ENCODE measurements at places on chromosomes 13 and 19.

DNA sequence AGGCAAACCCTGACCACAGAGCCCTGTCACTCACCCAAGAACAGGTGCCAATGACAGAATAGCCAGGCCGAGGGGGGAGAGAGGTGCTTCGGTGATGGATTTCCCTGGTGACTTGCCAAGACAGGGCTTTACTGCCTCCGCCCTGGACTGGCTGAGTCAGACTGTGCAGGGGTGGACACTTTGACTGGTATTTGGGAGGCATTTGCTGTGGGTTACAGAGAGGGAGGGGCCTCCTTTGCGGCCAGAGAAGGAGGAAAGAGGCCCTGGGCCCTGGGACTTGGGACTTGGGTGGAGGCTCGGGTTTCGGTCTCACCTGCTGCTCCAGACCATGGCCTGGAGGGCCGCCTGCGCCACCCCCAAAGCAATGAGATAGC is 4.6 kb upstream of the EPS8L1 start:
- DNase-seq: no peak

DNA sequence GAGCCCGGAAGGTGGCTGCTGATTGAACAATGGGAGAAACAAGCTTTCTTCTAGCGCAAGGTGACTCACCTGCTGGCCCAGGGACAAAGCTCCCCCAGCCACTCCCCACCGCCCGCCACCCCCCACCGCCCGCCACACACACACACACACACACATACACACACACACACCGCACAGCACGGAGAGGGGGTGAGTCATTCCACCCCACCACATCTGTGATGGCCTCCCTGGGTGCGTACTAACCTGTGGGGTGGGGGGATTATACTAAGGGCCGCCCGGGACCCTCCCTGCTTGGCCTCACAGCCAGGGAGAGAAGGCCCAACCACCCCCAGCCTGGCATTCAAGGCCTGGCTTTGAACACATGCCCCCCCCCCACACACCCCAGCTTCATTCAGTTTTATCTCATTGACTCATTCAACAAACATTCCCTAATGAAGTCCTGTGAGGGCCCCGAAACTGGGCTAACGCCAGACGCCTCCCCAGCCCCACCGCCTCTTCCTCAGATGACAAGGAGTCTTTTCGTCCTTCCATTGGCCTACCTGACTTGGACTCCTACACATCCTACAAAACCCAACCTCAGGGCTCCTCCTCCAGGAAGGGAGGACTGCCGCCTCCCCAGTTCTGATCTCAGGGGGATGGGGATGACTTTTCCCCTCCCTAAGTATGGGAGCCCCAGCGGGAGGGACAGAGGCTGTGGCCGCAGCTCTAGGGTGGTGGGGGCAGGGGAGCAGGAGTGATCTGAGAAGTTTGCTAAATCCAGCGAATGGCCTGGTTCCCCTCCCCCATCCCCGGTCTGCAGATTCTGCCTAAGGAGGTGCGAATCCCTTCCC is 5.8 kb upstream of the ONECUT3 start:
- peak; percentile 76 for DNase-seq

DNA sequence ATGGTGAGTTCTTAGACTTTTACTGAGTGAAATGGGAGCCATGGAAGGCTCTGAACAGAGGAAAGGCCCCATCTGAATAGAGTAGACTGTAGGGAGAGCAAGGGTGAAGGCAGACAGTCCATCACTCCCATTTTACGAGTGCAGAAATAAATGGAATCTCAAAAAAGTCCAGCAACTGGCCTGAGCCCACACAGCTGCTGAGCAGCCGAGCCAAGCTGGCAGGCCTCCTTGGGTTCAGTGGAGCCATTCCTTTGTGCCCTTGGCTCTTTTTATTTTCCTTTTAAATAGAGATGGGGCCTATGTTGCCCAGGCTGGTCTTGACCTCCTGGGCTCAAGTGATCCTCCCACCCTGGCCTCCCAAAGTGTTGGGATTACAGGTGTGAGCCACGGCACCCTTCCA is 1.0 kb upstream of the MYH14 start:
- DNase-seq: no peak

GRCh38 chr19:28234637-28235036 is 978.3 kb downstream of the UQCRFS1 start:
- no peak for DNase-seq

DNA sequence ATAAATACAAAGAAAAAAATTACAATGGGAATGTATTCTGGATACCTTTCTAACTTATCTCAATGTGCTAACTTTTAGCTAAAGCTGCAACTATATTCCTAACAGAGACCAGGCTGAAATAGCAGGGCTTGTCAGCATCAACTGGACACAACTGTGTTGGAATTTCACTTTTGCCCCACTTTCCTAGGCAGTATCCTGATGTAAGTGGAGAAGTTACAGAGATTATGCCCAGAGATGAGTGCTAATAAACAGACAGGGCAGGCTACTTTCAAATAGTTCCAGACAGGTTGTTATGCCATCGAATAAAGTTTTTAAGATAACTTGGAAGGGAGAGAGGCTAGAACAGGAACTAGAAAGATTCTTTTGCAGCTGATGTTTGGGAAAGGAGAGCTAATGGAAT is 201.9 kb downstream of the KCTD12 start:
- DNase-seq: no peak

DNA sequence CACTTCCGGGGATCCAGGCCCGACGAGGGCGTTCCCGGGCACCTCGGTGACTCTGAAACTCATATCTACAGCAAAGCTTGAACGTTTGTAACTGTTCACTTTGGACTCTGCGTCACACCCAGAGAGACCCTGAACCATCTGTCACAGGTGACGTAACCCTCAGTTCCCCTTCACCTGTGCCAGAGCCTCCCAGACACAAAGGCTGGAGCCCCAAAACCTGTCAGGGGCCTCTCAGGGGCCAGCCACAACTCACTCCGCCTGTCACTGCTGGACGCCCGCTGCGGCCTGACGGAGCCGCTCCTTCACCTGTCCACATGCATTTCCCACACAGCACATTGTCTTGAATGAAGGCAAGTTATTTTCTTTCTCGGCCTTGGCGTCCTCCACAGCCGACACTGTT is 8.0 kb downstream of the RASA3 start:
- no peak for DNase-seq

GRCh38 chr19:14915116-14915515 is 26.2 kb upstream of the OR7C2 start:
- no peak for DNase-seq

GRCh38 chr13:73079359-73079758 is 20.6 kb downstream of the KLF5 start:
- no peak for DNase-seq

DNA sequence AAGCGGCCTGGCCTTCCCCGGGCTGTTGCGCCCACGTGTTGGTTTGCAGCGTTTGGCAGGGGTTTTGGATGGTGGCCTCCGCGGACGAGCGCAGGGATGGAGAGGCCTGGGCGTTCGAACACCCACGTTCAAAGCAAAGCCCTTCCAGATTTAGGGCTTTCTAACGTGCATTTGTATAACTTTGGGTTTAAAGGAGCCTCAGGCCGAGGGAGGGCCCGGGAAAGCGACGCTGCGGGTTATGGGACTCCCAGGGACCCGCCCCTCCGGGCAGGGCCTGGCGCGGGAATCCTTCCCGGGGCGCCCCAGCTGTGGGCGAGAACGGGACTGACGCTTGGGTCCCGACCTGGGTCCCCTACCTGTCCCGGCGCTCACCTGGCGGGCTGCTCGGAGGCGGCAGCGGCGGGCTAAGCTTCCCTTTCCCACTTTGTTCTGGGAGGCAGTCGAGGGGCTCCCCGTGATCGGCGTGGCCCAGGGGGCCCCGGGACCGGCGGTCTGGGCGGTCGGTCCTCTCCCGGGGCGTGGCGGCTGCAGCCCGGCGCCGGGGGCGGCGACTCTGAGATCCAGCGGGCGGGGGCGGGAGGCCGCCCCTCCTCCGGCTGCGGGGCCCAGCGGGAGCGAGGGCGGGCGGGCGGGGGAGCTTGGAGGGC is at the start of gene FBXO17:
Gene FBXO17, minus strand, starts transcription at position 529 of the 647 bp plus-strand sequence. CDS start 25,423 bp downstream, outside the sequence.
- DNase-seq: no peak

DNA sequence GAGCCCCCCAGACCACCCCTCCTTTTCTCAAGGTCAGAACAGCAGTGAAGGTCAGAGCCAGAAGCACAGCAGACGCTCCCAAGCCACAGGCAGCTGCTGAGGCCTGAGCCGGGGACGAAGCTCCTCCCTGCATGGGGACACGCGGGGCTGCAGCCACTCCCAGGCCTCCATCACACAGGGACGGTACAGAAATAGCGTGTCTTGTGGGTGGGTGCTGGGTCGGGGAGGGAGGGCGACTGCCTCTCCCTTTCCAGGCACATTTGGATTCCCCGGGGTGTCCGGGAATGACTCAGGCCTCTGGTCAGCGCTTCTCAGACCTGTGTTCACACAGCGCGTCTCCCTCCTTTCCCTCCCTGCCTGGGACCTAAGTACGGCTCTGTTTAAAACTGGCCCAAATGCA is 33.2 kb downstream of the RASA3 start:
- DNase-seq: no peak

GRCh38 chr19:2221918-2222317 is 14.2 kb downstream of the PLEKHJ1 start:
- no peak for DNase-seq

DNA sequence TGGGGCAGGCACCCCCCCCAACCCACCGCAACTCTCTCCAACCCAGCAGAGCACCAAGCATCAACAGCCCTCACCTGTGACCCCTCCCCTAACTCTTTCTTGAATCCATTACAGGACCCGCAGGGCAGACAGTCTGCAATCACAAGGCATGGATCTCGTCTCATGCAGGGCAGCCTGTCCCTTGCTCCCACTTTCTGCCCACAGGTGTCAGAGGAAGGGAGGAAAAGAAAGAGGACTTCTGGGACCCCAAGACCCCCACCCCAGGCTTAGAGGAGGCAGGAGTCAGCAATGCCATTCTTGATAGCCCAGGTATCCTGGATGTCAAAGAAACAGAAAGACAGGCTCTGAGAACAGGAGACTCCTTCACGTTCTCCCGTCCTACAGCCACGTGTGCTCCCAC is 47.4 kb upstream of the TUBGCP3 start:
- DNase-seq: no peak

DNA sequence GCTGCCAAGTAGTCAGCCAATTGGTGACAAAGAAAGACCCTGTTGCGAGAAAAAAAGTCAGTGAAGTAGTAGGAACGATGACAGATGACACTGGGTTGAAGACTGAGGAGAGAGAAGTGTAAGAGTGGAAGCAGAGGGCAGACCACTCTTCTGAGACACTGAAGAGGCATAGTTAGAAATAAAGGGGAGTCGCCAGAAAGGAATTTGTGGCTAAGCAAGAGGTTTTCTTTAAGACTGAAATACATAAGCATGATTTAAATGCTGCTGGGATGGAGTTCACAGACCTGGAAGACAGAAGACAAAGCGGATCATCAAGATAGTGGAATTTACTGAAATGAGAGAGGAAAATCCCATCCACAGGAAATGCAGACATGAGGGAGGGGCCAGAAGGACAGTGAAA is 56.2 kb upstream of the USPL1 start:
- no peak for DNase-seq

DNA sequence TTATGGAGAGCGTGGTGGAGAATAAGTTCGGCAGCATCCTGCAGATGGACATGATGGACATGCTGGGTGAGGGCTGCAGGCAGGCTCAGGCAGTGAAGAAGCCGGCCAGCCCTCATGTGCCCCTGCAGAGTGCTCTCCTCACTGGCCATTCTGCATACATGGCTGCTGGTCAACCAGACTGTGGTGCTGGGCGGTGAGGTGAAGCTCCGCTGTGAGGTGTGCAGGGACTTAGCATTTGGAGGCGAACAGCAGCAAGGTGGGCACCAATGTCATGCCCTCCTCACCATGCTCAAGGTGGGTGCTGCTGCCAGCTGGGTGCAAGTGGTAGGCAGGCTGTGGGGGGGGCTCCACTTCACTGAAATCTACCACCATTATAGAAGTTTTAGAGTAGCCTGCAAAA is 5.7 kb upstream of the ZNF492 start:
- no peak for DNase-seq

DNA sequence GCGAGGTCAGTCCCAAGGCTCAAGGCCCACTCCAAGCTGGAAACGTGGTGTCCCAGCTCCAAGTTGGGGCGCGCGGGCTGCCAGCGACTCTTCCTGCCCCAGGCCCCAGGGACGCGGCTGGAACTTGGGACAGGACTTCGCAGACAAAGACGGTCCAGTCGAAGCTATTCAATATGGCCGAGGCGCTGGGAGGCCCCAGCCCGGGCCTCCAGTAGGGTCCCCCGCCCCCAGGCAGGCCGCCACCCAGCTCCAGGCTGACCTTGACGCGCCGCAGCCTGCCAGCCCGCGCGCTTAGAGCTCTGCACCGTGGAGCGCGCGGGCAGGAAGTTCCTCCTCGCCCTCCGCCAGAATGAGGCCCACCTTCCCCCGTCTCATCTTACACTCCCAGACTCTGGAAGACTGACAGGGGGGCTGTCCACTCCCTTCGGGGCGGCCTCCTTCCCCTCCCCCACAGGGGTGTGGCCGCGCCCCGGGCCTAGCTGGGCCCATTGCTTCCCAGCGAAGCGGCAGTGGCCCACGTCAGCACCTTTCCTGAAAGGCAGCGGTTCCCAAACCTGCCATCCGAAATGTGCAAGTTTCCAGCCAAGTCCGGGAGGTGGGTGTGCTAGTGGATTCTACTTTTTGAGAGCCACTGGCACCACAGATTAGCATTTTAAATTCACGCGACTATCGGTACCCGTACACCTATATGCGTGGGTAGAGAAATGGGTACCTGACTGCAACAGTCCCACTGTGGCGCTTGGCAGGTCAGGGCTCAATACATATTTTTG is at the start of gene CCDC8:
Gene CCDC8, minus strand, starts transcription at position 303 of the 770 bp plus-strand sequence. CDS start 754 bp downstream, outside the sequence.
- DNase-seq: no peak

GRCh38 chr13:99995589-99996380 is 14.2 kb downstream of the ZIC2 start:
- no peak for DNase-seq

DNA sequence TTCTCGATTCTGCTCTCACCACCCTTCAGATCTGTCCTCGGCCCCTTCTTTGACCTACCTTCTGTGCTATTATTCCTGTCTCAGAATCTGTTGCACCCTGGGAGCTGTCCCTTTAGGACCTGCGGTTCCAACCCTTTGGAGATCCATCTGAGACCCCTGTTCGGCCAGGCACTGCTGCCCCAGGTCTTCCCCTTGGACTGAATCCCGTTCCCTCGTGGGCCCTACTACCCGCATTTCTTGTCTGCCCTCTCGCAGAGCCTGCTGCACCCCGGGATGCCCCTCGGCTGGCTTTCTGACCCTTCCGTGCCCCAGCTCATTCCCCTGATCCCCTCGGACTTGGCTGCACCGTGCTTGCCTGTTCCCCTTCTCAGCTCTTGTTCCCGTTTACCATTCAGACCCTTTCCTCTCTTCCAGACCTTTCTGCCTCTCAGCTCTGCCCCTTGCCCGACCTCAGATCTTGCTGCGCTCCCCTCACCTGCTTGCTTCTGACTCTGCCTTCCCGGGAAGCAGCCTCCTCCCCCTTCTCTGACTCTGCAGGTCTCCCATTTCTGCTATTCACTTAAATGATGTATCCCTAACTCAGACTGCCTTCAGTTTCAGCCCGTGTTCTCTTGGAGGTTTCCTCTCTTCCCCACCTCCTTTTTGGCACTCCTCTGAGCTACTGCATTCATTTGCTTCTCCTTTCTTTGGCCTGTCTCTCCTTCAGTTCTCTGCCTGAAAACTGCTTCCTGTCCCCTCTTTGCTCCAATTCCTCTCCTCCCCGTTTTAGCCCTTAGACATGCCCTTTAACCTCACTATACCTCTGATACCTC is 1.1 kb downstream of the ARHGAP35 start:
- DNase-seq: peak; percentile 22

All from activated CD8-positive, alpha-beta T cell treated with anti-CD3 and anti-CD28 coated beads for 36 hours (primary cell).